RPMI8226 (cell line): ENCODE measurements at places on chromosomes 5 and 9.

GRCh38 chr5:31626156-31626555, 12.8 kb upstream of the PDZD2 start:
- DNase-seq, result no peak

DNA sequence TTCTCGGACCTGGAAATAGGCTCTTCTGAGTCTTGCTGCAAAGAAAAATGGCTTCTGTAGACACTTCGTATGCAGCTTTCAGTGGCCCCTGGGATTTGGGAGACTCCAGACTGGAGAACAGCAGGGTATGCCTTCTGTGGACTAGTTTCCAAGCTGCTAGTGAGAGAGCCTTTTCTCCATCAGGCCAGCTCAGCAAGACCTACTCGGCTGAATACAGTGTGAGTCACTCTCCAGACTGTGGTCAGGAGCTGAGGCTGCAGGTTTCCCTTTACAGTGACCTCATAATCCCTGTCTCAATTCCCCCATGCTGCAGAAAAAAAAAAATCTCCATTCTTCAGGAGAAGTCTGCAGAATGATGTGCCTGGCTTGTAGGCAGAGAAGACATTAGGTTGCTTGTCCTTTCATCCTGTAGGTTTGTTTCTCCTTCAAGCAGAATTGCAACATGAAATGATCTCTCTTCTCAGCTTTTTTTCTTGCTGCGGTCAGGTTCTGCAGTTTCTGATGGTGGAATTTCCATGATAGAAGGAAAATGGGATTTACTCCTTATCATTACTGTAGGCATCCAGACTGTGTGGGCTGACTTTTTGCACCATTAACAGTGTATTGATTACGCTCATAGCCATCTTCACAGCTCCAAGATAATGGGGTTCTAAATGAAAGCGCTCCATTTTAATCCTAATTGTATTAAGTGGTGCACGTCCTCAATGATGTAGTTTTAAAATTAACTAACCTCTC, 78.3 kb upstream of the TNFSF8 start:
- DNase-seq, result peak; percentile 34

DNA sequence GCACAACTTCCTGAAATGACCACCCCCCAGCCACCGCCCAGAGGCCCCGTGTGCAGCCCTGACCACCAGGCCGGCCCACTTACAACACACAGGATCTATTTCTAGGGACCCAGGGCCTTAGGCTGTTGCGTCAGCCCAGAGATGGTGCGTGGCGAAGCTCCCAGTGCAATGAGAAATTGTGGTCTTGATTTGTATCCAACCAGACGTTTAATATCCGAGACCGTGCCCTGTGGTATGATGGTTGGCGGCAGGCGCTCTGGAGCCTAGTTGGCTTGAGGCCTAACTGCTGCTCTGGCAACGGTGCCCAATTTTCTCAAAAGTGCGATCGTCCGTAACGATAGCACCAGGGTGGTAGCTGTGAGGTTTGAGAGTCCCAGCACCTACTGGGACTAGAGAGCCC, 32.6 kb upstream of the SLC6A19 start:
- no peak for DNase-seq

DNA sequence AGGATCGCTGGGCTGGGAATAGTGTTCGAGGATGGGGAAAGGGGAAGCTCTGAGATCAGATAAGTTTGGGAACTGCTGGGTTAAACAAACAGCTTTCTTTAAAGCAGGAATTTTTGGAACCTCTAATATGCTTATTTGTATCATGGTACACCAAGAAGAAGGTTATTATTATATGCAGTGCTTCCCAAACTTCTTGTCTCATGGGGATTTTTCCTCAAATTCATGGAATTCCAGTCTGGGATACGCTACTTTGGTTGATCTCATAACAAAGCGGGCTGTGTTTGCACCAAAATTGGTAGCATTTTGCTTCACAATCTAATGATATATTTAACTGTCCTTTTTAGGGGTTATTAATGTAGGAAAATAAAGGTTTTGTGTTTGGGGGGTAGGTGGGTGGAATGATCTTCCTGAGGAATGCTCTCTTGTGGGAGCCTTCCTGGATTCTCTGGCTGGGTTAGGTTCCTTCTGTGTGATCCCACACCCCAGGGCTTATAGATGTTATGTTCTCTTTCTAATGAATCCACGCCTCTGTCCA, 116.2 kb upstream of the PANK3 start:
- DNase-seq, result no peak

- no peak for DNase-seq
Measured at GRCh38 chr9:119272500-119273211, 96.6 kb downstream of the BRINP1 start.

DNA sequence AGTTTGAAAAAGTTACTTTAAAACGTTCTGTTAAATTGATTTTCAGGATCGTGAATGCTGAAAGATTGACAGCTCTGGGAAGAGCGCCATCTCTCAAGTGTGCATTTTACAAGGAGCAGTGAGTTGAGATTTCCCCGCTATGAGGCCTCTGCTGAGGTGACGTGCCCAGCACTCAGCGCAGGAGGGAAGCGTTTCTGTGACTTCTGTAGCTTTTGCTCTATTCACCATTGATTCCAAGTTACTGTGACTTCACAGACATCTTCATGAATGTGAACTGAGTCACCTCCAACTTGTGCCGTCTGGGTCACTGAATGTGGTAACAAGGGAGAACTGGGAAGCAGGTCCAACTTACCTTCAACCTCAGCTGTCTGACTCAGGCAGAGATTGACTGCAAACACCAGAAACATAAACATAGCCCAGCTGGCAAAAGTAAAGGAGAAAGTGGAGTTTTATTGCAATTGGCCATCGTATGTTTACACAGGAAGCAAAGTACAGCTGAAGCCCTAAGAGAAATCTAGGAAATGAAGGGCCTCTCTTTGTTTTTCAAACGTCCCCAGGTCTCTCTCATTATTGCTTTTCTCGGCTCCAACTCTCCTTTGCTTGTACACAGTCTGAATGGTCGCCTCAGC, 428.8 kb upstream of the CLINT1 start:
- DNase-seq, result no peak

DNA sequence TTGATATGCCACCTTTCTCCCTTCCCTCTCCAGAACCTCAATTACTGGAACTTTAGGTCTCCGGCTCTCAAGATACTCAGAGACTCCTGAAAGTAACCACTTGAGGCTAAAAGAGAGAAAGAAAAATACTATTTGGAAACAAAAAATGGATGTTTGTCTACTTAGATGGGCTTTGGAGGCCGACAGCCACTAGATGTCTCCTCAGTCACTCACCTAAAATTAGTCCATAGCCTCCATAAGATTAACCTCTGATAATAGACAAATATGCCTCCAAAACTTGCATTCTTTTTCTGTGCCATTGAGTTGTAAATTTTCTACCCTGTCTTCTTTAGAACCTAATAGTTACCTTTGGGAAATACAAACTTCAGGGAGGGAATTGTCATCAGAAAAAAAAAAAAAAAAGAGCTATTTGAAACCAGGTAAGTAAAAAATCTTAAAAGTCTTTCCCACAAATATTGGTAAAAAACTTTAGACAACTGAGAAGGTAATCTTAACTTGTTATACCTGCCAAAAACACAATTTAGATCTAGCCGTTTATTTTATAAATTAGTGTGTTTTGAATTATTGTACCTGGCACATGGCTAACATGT, 11.2 kb upstream of the PCDH1 start:
- peak; percentile 31 for DNase-seq

- no peak for DNase-seq
Measured at GRCh38 chr9:111752455-111752854, 42.3 kb downstream of the SHOC1 start.

GRCh38 chr5:43155394-43156096, 34.8 kb downstream of the ZNF131 start:
- no peak for DNase-seq

DNA sequence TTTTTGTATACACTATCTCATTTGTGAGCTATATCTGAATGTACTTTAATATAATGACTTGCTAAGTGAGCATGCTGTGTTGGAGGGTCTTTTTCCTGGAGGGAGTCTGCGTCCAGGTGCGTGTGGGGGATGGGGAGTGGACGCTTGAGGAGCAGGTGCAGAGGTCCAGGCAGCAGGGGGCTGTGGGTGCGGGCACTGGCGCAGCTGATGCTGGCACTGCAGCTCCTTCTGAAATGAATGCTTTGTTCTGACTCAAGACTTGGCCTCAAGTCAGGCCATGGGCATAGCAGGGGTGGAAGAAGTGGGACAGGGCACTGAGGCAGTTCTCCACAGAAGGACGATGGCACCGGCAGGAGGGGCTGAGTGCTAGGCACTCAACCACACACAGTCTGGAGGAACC, 165.7 kb upstream of the IRX1 start:
- DNase-seq, result peak; percentile 19

DNA sequence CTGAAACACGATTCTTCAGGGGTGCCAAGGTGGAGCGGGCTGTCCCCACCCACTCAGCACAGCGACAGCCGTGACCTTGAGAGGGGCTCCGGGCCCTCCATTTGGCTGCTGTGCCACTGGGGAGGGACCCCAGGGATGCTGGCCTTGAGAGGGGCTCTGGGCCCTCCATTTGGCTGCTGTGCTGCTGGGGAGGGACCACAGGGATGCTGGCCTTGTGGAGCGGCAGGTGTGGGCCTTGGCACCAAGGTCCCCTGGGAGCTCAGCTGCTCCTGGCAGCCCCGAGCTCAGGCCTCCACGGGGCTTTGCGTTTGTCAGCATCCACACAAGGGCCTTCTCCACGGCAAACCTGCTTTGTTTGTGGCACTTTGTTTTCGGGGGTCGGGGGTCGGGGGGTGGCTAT, 137.6 kb upstream of the LPCAT1 start:
- DNase-seq, result no peak

DNA sequence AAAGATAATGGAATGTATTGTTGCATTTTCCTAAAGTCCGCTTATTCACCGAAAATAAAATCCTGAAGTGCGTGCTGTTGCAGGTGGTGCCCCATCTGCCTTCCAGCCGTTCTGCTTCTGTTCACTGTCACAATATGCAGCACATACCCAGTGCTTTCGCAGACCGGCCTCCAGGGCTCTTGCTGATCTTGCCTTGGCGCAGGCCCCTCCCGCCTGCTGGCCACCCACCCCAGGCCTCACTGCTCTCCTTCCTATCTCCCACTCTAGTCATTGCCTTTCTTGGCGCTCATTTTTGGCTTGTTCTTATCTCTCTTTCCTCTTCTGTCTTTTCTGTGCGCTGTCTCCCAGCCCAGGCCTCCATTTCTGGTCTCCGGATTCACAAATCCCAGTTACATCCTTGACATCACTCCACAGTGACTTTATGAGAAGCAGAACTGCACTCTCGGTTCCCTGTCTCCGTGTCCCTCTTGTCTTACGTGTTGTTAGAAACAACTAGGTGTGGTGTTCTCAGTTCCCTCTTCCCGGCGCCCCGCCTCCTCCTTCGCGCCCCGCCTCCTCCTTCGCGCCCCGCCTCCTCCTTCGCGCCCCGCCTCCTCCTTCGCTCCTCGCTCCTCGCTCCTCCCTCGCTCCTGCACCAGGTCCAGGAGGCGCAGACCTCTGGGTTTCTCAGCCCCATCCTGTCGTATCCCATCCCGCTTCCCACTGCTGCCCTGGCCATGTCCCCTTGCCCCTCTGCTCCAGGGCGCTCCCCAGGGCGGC, 201.7 kb upstream of the OTULINL start:
- DNase-seq, result no peak

DNA sequence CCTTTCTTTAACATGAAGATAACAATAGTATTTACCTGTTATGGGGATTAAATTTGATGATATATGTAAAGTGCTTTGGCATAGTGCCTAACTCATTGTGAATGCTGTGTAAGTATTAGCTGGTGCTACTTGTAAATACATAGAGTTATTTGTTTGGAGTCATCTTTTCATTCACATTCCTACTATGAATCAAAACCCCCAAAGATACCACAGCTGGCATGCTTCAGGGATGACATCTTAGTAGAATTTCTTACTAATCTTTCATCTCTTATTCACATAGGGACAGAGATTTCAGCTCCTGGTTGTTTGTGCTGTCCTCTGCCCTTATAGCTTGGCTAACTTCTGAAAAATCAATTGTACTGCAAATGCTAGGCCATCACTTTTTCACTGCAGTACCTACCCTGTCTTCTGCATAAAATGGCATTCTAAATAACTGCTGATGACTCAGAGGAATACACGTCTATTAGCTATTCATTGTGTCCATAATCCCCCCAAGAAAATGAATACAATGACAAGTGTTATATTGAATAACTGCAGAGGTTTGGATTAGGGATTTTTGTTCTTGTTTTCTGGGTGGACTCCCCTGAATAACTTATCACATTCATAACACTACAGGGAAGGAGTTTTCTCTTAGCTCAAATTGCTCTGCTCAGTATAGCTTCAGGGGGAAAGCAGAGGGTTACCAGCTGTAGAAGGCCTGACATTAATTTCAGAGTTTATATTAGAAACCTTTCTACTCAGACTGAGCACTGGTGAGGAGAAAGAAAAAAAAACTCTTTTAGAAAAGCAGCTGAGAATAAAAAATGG, 192.2 kb upstream of the C9orf72 start:
- no peak for DNase-seq

GRCh38 chr9:113380869-113381378, 4.1 kb upstream of the HDHD3 start:
- DNase-seq, result peak; percentile 79

DNA sequence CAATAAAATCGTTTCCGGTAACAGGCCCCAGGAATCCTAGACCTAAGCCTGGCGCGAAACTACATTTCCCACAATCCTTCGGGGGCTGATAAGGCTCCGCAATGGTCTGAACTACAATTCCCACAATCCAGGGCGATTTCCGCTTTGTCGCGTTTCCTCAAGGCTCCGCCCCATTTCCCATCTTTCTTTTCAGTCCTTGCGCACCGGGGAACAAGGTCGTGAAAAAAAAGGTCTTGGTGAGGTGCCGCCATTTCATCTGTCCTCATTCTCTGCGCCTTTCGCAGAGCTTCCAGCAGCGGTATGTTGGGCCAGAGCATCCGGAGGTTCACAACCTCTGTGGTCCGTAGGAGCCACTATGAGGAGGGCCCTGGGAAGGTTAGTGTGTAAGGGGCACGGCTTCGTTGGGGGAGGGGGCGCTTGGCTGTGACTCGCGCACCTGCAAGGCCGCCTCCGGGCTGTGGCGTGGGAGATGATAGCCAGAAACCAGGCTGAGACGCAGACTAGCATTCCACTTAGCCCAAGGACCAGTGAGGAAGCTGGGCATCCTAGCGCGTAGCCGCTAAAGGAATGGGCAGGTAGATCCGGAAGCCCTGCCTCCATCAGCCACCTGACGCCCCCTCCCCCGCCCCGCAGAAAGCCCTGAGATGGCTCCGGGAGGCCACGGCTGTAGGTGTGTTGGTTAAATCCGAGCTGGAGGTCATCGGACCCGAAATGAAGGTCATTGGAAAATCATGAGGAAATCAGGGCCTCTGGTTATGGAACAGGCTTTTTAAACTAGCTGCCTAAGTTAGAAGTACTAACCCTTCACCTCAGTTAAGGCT, at the start of gene COX7C:
COX7C (plus strand) TSS at position 186 of the 821 bp plus-strand sequence; CDS start at position 301, 115 bp downstream.
- DNase-seq, result peak; percentile 99

DNA sequence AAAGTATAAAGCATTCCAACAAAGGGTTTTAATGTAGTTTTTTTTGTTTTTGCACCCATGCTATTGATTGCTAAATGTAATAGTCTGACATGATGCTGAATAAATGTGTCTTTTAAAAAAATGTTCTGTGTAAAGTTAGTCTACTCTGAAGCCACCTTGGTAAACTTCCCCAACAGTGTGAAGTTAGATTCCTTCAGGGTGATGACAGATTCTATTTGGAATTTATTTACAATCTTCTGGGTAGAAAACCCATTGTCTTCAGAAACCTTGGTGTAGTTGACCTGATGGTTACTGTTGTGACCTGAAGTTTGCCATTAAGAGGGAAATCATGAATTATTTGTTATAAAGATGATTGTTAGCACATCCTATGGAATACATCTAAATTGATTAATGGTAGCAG, 64.7 kb upstream of the TRPC7 start:
- DNase-seq, result no peak

- no peak for DNase-seq
Measured at GRCh38 chr5:140571105-140571504, 6.5 kb downstream of the SLC35A4 start.

GRCh38 chr5:75361310-75361709, 24.3 kb downstream of the HMGCR start:
- DNase-seq, result no peak
